ENCODE measurements at places on chromosomes 13 and 19.

GRCh38 chr13:30824651-30825050, 81.4 kb upstream of the MEDAG start:
- no peak for DNase-seq

DNA sequence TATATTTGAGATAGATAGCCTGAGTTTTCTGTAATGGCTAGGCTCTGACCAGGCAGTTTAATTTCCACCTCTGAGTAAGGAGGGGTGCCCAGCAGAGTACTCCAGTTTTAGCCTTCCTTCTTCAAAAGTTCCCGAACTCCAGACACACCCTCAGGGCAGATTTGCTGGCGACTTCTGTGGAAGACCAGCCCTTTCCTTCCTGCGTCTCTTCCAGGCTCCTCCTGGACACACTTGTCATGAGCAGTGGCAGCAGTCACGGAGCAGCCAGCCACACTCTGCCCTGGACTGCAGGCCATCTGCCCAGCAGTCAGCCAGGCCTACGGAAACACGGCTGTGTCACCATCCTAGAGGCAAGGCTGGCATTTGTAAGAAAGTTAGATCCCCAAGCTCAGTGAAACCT, 6.6 kb upstream of the FLT1 start:
- DNase-seq = no peak

DNA sequence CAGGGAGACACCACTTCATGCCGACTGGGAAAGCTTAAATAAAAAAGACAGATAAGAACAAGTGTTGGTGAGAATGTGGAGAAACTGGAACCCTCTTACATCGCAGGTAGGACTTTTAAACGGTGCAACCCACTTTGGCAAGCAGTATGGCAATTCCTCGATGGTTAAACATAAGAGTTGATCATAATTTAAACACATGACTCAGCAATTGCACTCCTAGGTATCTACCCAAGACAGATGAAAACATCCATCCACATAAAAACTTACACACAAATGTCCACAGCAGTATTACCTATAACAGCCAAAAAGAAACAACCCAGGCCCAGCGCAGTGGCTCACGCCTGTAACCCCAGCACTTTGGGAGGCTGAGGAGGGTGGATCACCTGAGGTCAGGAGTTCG, 21.9 kb downstream of the FLT1 start:
- no peak for DNase-seq

- DNase-seq = no peak
Observed at GRCh38 chr13:69683921-69684686, 423.5 kb upstream of the ATXN8OS start.
